Activated T-helper 1 cell treated with anti-CD3 and anti-CD28 coated beads, Interleukin-12 subunit alpha, Interleukin-12 subunit beta, Interleukin-2, Interleukin-4 antibody, amounts not matched to agents 30 ng/mL and 10 ng/mL and 1 ng/mL, durations not matched to agents 14 hours and 24 hours and 36 hours (primary cell): ENCODE measurements at places on chromosomes 16 and 17.

- no peak overlapping the region for H3K27ac ChIP-seq
- H3K27me3 ChIP-seq = no peaks in the 10 kb centered on the region
- H3K4me1 ChIP-seq = no peaks in the 10 kb centered on the region
- H3K36me3 ChIP-seq = no peaks in the 10 kb centered on the region
- no peak for DNase-seq
Measured at GRCh38 chr16:85535352-85536072, 77.6 kb upstream of the GSE1 start.

DNA sequence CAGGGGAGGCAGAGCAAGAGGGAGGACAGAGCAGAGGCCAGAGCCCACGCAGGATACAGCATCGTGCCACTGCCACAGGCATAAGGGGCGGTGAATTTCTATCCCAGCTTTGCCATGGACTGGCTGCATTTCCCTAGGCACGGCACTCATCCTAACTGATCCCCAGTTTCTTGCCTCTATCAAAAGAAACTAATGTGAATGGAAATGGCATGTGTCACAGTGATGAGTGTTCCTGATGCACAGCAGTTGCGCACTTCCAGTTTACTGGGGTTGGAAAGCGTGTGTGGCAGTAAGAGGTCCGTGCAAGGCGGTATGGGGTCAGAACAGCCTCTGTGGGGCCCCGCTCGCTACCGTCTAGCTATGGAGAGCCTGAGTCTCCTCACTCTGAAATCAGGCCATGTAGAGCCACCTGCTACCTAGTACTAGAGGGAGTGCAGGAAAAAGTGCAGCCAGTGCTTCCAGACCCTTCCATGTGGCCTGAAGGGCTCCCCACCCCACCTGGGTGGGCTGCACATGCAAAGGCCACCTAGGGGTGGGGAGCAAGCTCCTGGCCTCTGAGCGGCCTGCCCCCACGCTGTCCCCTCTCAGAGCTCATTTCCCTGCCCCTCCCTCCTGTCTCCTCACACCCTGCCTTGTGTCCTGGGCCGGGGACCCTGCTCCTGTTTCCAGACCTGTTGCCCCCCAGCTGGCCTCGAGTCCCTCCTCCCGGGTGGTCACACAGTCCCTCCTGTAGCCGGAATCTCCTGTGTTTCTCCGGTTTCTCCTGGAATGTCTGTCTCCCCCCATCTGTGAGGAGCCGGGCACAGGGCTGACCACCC, 5.0 kb upstream of the KCNJ18 start:
- H3K4me1 ChIP-seq = no peaks in the 10 kb centered on the region
- H3K36me3 ChIP-seq = no peaks in the 10 kb centered on the region
- no peak overlapping the region for H3K27ac ChIP-seq
- H3K27me3 ChIP-seq = no peaks in the 10 kb centered on the region

GRCh38 chr17:66466840-66467367, 164.5 kb downstream of the PRKCA start:
- H3K27me3 ChIP-seq = no peaks in the 10 kb centered on the region
- H3K27ac ChIP-seq = peak overlapping the region; percentile 95
- peak; percentile 55 for DNase-seq
- peak overlapping the region; percentile 63 for H3K4me3 ChIP-seq
- peaks cover 12% of the 10 kb centered on the region for H3K36me3 ChIP-seq
- peaks cover 79% of the 10 kb centered on the region for H3K4me1 ChIP-seq

- no peaks in the 10 kb centered on the region for H3K27me3 ChIP-seq
- no peak overlapping the region for H3K4me3 ChIP-seq
- H3K36me3 ChIP-seq = peaks cover 33% of the 10 kb centered on the region
- no peak for DNase-seq
Measured at GRCh38 chr17:19935169-19935568, 42.5 kb downstream of the AKAP10 start.

DNA sequence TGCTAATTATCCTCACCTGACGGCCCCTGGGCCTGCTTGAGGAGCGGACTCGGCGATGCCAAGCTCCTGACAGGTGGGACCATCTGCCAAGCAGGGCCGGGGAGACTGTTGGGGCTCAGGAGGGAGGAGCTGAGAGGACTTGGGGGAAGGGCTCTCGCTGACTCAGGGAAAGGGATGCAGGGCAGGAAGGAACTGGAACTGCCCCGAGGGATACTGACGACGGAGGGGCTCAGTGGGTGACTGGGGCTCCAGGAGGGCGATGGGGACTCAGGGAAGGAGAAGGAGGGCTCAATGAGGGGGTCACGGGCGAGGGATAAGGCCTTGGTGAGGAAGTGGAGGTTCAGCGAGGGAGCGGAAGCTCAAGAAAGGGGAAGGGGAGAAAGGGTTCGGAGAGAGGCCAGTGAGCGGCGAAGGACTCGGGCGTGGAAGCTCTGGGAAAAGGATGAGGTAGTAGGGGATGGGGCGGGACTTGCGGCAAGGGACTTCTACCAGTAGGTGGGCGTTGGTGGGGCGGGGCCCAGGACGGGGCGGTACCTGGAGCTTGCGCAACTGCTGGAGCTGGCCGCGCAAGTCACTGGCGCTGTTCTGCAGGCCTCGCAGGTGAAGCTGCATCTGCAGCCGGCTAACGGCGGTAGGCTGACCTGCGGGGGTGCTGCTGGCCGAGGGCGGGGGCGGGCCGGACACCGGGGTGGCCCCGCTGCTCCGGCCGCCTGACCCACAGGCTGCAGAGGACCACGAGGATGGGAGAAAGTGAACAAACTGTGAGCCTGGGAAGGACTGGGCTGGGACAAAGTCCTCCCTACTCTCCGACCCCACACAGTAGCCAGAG, 46.5 kb downstream of the SRCIN1 start:
- H3K36me3 ChIP-seq = peaks cover 3% of the 10 kb centered on the region
- peaks cover 54% of the 10 kb centered on the region for H3K27me3 ChIP-seq
- peak; percentile 82 for DNase-seq
- peak overlapping the region; percentile 69 for H3K27ac ChIP-seq
- peaks cover 27% of the 10 kb centered on the region for H3K4me1 ChIP-seq
- H3K4me3 ChIP-seq = peak overlapping the region; percentile 95

DNA sequence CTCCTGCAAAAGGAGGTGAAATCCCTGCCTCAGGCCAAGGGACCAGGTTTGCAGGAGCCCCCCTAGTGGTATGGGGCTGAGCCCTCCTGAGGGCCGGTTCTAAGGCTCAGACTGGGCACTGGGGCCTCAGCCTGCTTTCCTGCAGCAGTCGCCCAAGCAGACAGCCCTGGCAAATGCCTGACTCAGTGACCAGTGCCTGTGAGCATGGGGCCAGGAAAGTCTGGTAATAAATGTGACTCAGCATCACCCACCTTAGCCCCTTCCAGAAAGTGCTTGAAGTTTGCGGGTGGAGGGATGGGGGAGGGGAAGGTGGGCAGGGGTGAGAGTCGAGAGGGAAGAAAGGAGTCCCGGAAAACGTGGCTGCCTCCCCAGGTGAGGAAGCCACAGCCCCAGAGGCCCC, 2.1 kb downstream of the MC1R start:
- peaks cover 24% of the 10 kb centered on the region for H3K27me3 ChIP-seq
- peaks cover 2% of the 10 kb centered on the region for H3K36me3 ChIP-seq
- H3K4me1 ChIP-seq = peaks cover 13% of the 10 kb centered on the region
- no peak overlapping the region for H3K27ac ChIP-seq
- no peak for DNase-seq

DNA sequence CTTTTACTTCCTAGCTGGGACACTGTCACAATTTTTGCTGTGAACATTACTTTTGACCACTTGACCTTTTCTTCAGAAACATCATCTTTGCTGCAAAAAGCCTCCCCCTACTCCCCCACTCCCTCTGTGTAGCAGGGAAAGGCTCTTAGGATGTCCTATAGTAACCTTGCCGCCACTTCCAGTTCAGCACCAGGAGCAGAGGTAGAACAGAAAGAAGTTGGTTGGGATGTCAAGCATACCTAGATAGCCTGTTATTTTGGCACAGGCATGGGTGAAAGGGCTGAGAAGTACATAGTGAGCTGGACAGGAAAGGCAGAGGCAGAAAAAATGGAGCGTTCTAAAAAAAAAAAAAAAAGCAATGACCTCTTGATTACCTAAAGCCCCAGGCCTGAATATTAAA, 31.3 kb downstream of the SMIM36 start:
- H3K4me3 ChIP-seq = no peak overlapping the region
- no peaks in the 10 kb centered on the region for H3K4me1 ChIP-seq
- DNase-seq = no peak
- H3K27me3 ChIP-seq = peaks cover 14% of the 10 kb centered on the region
- H3K27ac ChIP-seq = no peak overlapping the region
- no peaks in the 10 kb centered on the region for H3K36me3 ChIP-seq

DNA sequence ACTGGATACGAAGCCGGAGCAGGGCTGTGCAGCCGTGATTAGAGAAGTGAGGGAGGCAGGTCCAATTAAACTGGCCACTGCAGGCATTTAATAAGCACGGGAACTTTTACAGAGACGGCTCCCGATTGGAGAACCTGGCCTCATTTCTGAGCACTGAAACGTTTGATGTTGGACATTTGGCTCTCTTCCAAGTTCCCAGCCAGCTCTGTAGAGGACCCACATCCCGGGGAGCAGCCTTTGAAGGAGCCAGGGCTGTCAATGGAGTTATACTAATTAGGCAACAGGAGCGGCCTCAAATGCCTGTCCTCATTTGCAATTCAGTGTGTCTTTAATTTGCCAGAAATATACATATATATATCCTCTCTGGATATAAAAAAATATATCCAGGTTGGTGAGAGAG, 499.4 kb upstream of the C16orf82 start:
- peaks cover 22% of the 10 kb centered on the region for H3K27me3 ChIP-seq
- DNase-seq = no peak
- no peaks in the 10 kb centered on the region for H3K36me3 ChIP-seq

GRCh38 chr16:51763072-51763661, 612.1 kb upstream of the SALL1 start:
- no peak overlapping the region for H3K4me3 ChIP-seq
- H3K4me1 ChIP-seq = peaks cover 7% of the 10 kb centered on the region
- H3K27ac ChIP-seq = no peak overlapping the region
- DNase-seq = no peak

DNA sequence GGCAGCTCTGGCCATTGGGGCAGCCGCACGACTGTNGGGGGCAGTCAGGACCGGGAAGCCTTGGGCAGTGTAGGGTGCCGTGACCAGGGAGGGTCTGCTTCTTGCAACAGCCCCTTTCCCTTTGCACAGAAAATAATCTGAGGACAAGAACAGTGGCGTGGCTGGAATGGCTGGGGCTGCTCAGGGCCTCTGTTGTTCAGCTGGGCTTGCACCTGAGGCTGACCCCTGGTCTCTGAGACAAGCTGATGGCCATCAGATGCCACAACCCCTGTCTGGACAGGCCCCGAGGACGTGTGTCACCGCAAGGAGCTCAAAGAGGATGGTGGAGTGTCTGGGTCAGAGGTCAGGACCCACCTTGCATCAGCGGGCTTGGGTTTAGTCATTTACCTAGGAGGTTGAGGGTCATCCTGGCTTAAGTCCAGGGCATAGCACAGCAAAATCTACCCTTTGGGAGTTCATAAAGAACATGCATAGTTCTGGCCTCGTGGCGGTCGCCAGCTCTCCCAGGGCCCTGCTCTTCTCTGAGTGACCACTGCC, 46.9 kb downstream of the METRNL start:
- DNase-seq = no peak
- no peaks in the 10 kb centered on the region for H3K36me3 ChIP-seq
- H3K27ac ChIP-seq = no peak overlapping the region
- H3K27me3 ChIP-seq = peaks cover 18% of the 10 kb centered on the region
- H3K4me3 ChIP-seq = no peak overlapping the region
- peaks cover 15% of the 10 kb centered on the region for H3K4me1 ChIP-seq

GRCh38 chr17:81888988-81889595, 2.3 kb downstream of the ALYREF start:
- peaks cover 13% of the 10 kb centered on the region for H3K4me1 ChIP-seq
- peak overlapping the region; percentile 92 for H3K4me3 ChIP-seq
- no peaks in the 10 kb centered on the region for H3K27me3 ChIP-seq
- H3K36me3 ChIP-seq = peaks cover 37% of the 10 kb centered on the region
- H3K27ac ChIP-seq = peak overlapping the region; percentile 73
- DNase-seq = no peak

DNA sequence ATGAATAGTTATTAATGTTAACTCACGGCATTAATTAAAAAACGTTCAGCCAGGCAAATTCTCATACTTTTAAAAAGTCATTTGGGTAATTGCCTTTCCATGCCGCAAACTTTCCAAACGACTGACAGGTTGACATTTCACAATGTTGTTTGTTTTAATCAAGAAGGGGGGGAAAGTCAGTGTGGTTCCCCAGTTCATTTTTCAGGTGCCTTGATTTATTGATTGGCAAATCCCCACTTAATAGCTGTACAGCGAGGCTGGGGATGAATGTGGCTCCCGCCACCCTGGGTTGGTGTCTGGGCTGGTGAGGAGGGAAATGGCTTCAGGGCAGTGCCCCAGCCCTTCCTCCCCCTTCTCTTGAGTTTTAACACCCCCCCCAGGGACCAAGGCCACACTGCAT, 318.0 kb downstream of the SOX9 start:
- no peaks in the 10 kb centered on the region for H3K36me3 ChIP-seq
- H3K4me1 ChIP-seq = no peaks in the 10 kb centered on the region
- DNase-seq = no peak
- no peak overlapping the region for H3K4me3 ChIP-seq

DNA sequence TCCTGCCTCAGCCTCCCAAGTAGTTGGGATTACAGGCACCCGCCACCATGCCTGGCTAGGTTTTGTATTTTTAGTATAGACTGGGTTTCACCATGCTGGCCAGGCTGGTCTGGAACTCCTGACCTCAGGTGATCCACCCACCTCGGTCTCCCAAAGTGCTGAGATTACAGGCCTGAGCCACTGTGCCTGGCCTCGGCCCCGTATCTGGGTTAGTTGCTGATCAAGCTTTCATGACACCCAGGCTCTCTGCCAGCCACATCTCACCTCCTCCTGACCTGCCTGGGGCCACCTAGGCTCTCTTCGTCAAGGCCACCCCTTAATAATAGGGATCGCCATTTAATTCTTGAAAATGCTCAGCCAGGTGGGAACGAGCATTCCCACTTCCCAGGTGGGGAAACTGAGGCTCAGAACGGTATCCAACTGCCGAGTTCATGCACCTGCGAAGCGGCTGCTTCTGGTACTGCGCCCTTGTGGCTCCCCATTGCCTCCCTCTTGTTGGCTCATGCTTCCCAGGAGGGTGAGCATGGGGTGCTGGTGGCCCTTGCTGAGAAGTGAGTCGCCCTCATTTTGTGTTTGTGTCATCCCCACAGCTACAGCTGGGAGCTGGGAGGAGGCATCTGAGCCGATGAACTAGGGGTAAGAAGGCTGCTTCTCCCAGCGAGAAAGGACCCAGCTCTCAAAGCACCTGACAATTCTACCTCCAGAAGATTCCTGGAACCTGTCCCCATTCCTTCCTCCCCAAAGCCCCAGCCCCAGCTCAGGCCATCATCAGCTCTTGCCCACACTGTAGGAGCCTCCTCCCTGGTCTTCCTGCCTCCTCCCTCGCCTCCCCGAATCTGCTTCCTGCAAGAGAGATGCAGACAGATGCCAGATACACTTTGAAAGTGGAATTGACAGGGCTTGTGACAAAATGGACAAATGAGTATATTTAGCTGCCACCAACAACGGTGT, 17.3 kb upstream of the SNN start:
- no peak overlapping the region for H3K27ac ChIP-seq
- DNase-seq = no peak
- H3K27me3 ChIP-seq = peaks cover 9% of the 10 kb centered on the region
- H3K4me3 ChIP-seq = no peak overlapping the region

DNA sequence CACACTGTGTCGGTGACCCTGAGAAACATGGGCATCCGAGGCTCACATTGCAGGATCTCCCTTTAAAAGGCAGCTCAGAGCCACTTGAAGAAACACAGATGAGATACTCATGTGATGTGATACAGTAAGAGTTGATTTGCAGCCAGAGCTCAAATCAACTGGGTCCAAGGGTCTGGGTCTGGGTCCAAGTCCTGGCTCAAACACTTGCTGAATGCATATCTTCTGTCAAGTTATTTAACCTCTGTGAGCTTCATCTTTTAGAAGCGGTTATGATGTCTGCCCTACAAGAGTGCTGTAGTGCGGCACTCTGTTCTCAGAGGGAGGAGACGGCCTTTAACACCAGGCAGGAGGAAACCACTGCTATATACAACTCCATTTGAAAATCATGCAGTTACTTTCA, 6.4 kb downstream of the KRT38 start:
- no peaks in the 10 kb centered on the region for H3K36me3 ChIP-seq
- H3K4me3 ChIP-seq = no peak overlapping the region
- no peak for DNase-seq
